ENCODE measurements at places on chromosomes 11 and 22.

DNA sequence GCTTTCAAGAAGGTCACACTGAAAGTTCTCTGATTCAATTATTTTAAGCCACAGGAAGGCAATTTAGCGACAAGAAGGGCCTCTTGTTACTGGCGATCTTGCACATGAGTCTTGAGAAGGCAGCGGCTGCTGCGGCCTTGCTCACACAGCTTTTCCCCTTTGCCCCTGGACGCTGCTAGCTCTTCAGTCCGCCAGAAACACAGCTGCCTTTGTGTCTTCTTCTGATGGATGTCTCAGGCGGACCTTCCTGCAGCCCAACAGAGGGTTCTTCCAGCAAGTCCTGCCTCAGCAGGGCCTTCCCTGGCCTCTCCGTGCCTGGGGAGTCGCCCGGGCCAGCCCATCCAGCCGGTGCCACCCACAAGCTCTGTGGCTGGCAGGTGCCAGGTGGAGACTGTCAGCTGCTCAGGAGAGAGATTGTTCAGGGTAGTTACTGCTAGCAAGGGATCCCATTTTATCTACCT lies 59.4 kb downstream of the PKNOX2 start:
- DNase-seq: no peak

GRCh38 chr11:121479698-121480238 lies 27.0 kb upstream of the SORL1-AS1 start:
- DNase-seq: no peak

DNA sequence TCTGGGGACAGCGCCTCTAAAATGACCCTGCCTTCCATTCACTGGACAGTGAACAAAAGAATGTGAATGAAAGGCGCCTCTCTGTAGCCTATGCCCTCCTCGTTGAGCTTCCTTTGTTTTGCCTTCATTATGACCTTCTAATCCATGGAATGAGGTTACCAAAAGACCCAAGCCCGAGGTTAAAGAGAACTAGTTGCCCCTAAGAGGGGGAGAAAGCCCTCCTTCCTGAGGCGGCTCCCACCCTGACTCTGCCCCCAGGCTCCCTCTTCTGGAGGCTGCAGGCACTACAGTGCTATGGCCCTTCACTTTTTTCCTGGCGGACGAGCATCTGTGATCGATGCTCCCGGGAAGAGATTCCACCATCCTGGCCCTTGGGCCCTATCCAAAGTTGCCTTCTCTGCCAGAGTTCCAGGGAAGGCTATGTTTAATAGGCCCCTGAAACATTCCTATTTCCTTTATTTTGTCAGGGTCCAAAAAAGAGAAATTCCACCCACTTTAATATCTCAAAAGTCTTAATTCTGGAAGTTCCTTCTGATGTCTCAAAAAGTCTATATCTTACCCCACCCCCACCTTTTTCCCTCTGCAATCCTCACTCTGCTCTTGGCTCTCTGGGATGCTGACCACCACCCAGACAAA lies 147.3 kb downstream of the FEZ1 start:
- peak; percentile 42 for DNase-seq

DNA sequence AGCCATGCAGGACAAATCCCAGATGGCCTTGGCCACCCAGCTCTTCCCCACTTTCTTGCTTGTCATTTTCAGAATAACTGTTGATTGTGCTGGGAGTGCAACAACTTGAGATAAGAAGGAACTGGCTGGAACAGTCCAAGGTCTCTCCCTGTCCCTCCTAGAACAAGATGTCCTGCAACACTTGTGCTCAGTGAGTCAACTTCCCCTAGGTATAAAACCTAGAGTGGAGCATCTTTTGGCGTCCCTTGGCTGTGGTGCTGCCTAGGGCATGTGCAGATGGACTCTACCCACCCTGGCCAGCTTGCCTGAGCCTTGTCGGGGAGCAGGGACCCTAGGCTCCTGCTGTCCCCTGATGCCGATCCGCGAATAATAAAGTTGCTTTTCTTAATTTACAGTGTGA lies 86.0 kb upstream of the SLC22A12 start:
- no peak for DNase-seq

DNA sequence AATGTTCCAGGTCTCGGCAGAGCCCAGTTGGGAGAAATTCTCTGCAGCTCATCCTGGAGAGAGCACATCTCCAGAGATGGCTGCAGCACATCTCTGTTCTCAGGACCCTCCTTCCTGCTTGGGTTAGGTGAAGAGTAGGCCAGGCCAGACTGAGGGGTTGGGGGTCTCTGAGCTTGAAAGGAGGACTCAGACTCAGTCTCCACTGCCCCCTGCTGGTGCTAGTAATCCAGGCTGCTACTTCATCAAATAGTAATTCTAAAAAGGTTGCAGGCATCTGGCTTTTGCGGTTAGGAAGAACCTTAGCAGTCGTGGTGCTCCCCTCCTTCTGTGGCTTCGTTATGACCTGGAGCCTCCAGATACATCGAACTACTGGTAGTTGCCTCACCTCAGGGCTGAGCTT lies 9.7 kb downstream of the TUB start:
- DNase-seq: no peak

- DNase-seq: no peak
Observed at GRCh38 chr11:28704801-28705200, 596.6 kb downstream of the METTL15 start.

All from stimulated activated CD4-positive, alpha-beta T cell treated with anti-CD3 and anti-CD28 coated beads, TNF-alpha, amount 100 ng/mL, for 24 hours (primary cell).